Stimulated activated CD8-positive, alpha-beta memory T cell treated with anti-CD3 and anti-CD28 coated beads, Interleukin-15, amount 100 ng/mL, for 48 hours (primary cell): ENCODE measurements at places on chromosomes 13 and 19.

- DNase-seq = no peak
These were observed 177.5 kb downstream of the SLC7A1 start for GRCh38 chr13:29418026-29418425.

DNA sequence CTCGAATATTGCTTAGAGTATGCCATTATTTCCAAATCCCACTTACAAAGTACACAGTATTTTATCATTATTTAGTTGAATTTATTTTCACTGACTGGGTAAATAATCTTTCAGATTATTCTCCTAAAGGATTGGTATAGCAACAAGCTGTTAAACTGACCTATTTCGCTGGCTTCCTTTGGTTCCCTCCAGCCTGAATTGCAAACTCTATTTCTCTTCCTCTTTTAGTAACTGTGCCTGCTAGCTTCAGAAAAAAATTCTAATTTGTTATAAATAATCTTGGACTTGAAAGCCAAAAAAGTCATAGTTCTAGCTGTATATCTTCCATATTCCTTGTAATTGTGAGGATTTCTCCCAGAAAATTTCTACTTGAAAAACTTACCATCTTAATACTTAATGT lies 15.0 kb upstream of the CCNA1 start:
- no peak for DNase-seq

DNA sequence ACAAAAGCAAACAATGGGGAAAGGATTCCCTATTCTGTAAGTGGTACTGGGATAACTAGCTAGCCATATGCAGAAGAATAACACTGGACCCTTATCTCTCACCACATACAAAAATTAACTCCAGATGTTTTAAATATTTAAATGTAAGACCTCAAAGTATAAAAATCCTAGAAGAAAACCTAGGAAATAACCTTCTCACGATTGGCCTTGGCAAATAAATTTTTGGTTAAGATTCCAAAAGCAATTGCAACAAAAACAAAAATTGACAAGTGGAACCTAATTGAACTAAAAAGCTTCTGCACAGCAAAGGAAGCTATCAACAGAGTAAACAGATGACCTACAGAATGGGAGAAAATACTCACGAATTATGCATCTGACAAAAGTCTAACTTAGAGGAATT lies 10.8 kb upstream of the TDRD3 start:
- DNase-seq = no peak

GRCh38 chr19:44620667-44621066 lies 7.3 kb downstream of the IGSF23 start:
- no peak for DNase-seq

DNA sequence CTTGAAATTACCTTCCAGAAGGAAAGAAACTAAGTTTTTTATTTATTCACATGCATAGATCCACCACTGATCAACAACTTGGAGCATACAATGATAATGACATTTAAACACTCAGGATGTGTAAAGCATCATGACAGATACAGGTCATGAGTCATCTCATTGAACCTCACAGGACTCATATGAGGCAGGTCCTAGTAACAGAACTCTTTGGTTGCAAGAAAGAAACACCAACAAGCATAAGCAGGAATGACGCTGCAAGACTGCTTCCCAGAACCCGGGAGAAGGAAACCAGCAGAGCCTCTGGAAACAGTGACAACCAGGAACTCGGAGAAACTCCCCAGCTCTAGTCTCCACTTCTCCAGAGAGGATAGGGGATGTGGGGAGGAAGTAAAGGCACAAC lies 60.8 kb upstream of the IPO5 start:
- no peak for DNase-seq

GRCh38 chr19:42919757-42920079 lies 2.0 kb upstream of the PSG6 start:
- no peak for DNase-seq
